ENCODE measurements at places on chromosomes 7 and 10.

- DNase-seq, result no peak
Measured at GRCh38 chr10:124990671-124991625, 49.0 kb downstream of the ZRANB1 start.

- no peak for DNase-seq
Measured at GRCh38 chr7:122412441-122412840, 107.9 kb upstream of the FEZF1 start.

- no peak for DNase-seq
Measured at GRCh38 chr10:588246-589165, 101.0 kb downstream of the DIP2C start.

DNA sequence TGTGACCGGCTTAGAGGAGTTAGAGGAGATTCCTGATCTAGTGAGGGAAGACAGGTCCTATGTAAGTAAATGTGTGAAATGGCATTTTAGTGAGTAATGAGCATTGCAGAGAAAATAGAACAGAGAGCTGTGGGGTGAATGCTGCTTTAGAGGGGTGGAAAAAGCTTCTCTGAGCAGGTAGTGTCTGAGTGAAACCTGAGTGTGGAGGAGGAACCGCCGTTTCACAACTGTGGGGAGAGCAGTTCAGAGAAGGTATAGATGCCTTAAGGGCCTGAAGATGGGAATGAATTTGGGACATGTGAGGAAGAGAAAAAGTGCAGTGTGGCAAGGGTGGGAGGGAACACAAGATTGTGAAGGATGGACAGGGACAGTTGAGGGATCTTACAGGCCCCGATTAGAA lies 21.6 kb downstream of the FBH1 start:
- DNase-seq, result no peak

GRCh38 chr7:132456418-132456817 lies 119.9 kb downstream of the PLXNA4 start:
- no peak for DNase-seq

- DNase-seq, result no peak
Measured at GRCh38 chr10:30827531-30828120, 198.1 kb upstream of the LYZL2 start.

- no peak for DNase-seq
Measured at GRCh38 chr7:12303062-12303461, 92.0 kb downstream of the TMEM106B start.

DNA sequence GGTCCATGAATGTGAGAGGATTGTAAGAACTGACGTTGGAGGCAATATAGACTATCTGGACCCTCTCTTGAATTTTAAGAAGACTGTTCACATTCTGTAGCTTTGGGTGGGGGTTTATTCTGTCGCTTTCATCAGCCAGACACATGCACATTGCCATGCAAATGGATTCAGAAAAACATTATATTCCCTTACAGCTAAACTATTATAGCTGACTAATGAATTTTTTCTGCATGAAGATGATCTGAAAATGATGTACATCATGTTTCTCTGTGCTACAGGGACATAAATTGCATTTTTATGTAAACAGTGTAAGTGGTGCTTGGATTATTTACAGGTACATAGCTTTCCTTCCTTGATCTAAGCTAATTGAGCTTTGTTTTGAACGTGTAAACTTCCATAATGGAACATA lies 1.5 kb downstream of the MET start:
- no peak for DNase-seq

DNA sequence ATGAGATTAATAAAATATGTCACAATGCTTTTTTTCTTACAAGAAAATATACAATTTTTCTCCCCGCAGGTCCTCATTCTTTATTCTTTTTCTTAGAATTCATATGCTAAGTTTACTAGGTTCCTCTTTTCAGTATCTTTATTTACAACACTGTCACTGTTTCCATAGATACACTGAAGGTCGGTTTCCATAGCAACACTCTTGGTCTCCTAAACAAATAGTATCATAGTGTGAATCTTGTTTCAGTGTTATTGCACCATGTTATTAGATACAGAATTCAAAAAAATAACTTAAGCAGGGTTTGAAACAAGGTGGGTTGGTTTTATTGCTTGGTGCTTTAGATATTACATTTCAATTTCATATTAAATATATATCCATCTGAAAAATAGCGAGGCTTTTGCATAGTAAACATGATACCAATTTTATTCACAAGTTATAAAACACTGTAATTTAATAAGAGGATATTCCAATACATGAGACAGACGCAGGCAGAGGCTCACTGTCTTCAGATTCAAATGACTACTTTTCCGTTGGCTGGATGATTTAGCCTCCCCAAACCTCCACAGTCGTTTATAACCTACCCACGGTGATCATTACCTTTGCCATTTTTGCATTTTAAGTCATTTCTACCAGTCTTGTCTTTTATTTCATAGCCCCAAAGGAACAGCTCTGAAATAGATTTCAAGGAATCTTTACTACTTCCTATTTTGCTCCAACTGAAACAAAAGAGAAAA lies 88.9 kb upstream of the KLF6 start:
- no peak for DNase-seq

GRCh38 chr7:46633200-46633599 lies 712.1 kb upstream of the IGFBP3 start:
- no peak for DNase-seq

- no peak for DNase-seq
Measured at GRCh38 chr7:91265693-91266066, 1.4 kb downstream of the FZD1 start.

GRCh38 chr7:29445736-29446135 lies 117.9 kb upstream of the PRR15 start:
- DNase-seq, result no peak

DNA sequence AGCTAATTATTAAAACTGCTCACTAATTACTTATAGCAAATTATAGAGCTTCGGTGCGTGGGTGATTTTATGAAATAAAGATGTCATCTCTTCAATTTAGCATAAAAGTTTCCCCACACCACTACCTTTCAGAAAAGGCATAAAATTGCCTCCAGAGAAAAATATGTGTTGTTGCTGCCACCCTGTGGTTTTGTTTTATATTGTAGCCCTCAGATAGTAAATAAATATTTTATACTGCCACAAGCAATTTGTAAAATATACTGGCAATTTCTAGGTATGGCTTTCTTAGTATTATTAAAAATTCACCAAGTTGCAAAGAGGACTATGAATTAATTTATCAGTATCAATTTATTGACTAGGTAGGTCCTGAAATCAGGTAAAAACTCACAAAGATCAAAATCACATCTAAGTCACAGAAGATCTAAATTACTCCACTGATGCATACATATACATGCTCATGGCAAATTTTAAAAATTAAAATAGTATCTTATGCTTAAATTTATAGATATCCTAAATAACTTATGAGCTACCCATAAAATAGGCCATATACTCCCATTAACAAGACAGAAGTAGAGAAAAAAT lies 26.5 kb downstream of the ASNS start:
- no peak for DNase-seq

DNA sequence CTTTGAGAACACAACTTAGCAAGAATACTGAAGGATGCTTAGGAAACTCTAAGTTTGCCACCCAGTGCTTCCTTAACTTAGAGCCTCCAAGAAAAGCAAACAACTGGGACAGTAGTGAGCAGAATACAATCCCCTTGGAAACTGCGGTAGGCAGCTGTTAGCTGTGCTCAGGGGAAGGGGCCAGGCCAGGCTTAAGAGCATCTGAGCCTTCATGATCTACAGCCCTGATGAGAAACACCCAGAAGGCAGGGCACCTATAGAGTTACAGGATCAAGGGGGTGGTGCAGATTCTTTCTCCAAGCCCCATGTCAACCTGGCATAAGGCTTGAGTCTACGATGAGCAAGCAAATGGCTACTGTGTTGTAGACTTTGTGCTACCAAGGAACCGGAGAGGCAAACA lies 51.4 kb upstream of the DLG5 start:
- no peak for DNase-seq

DNA sequence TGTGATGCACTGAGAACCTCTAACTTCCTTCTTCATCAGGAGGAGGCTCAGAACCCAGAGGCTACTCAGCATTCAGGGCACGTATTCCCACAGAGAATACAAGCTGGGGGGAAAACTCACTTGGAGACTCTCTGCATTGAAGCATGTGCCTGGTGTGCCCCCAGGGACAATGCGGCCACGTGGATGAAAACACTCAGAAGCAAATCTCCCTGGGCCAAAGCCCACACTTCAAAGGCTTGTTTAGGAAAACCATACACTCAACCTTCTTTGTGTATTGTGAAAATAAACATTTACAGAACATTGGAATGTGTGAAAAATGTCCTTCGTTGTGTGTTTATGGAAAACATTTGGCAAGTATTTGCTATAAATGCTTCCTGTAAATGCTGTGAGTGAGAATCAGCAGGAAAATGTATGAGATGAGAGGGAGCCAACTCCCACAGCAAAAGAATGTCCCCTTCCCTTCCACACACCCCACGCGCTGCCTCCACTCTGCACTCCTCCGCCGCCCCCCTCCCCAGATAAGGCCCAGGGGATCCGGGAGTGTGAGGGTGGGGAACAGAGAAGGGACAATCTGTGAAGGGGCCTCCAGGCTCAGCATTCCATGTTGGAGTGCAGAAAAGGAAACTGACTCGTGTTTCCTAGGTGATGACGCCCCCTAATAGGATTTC lies 339.5 kb downstream of the ELMO1 start:
- DNase-seq, result no peak

DNA sequence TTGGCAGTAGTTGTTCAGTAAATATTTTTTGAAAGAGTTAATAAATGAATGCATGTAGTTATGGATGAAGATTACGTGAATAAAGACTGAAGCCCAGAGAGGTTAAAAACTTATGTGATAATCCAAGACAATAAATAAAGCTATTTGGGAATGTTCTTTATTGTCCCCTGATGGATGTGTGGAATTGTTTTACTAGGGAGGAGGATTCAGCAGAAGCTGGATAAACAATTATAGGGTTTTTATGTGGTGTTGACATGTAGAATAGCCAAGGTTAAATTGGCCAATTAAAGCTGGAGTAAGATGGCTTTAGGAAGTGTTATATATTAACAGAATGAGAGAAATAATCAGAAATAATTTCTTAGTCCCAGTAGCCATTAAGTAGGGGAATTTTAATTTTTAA lies 66.0 kb downstream of the CNNM2 start:
- no peak for DNase-seq

- DNase-seq, result no peak
Measured at GRCh38 chr7:140082770-140083169, 20.0 kb upstream of the PARP12 start.

- no peak for DNase-seq
Measured at GRCh38 chr10:92242380-92242779, 48.5 kb downstream of the CPEB3 start.

- DNase-seq, result no peak
Measured at GRCh38 chr10:87734987-87735827, 75.5 kb downstream of the PAPSS2 start.

DNA sequence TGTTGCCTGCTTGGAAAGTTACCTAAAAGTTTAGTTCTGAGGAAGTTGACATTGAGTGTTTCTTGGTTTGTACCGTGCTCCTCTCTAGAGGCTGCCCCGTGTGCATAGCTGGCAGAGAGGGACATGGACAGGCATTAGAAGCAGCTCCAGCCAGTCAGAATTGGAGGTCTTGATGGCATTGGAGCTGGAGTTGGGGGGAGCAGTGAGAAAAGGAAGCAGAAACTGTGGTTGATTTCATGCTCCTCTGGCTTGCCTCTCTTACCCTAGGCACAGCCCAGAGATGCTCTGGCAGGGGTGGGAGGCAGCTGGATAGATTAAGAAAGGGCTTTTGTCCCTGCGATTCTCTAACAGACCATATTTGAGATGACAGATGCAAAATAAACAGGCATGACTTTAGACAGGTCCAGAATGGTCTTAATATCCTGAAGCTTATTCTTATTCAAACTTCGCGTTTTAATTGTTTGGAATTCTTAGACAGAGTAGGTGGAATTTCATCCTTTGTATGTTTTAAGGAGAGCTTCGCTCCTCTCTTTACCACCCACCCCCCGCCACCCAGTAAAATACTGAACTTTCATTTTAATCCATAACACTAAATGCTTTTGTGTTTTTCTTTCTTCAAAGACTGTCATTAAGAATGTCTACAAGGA lies 73.5 kb upstream of the GLCCI1 start:
- DNase-seq, result no peak

GRCh38 chr10:116014871-116015582 lies 258.0 kb downstream of the GFRA1 start:
- no peak for DNase-seq

GRCh38 chr10:14438576-14438975 lies 107.9 kb upstream of the FRMD4A start:
- DNase-seq, result no peak

GRCh38 chr7:35875292-35875691 lies 74.4 kb downstream of the SEPTIN7 start:
- no peak for DNase-seq

DNA sequence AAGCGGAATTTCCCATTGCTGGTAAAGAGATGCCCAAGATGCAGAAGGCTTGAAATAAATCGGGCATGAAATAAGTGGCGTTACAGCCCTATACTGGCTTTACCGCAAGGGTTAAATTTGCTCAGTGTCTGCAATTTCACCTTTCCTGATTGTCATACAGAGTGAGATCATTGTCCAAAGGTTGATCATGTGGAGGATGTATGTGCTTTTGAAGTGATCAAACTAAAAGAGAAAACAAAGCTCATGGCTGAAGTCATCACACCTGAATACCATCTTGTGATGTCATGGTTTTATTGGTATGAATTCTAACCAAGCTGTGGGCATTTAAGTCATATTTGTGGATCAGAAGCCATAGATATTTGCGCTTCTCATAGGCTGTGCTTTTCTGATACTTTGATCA lies 635.5 kb downstream of the AUTS2 start:
- no peak for DNase-seq

DNA sequence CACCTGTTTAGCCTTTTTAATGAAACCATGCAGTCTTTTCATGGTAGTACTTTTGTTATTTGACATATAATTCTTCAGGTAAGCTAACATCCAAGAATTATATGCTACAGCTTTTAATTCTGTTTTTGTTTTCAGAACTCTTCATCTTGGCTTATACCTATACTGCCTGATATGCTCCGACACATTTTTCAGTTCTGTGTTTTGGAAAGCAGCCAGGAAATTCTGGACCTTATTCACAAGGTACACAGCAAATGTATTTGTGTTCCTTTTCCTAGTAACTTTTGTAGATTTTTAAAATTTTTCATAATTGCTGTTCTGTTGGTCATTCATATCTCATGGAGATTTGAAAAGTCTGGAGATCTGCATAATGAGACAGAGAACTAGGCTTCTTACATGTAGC lies 56.7 kb downstream of the BTAF1 start:
- DNase-seq, result no peak

DNA sequence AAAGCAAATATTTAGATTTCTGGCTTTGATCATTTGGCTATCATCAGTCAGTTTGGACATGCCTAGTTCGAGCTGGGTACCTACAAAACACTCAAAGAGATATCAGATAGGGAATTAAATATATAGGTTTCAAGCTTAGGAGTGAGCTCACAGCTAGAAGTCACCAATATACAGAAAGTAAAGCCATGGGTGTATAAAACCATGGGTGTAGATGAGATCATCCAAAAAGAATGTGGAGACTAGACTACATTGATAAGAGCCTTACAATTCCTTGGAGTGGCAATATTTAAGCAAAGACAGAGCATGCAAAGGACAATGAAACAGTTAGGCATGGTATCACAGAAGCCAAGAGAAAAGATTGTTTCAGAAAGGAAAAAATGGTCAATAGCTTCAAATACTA lies 7.2 kb upstream of the RALA start:
- DNase-seq, result no peak

- no peak for DNase-seq
Measured at GRCh38 chr7:116340943-116341907, 130.9 kb downstream of the TES start.

- no peak for DNase-seq
Measured at GRCh38 chr10:59865101-59865500, 41.3 kb downstream of the CCDC6 start.

- no peak for DNase-seq
Measured at GRCh38 chr7:24742506-24743162, 14.6 kb downstream of the GSDME start.
